T-helper 2 cell treated with Interferon-gamma antibody and Interleukin-4, amounts not matched to agents 5 μg/mL and 100 μg/mL, for 36 hours (primary cell): ENCODE measurements at places on chromosomes 16 and 17.

- no peaks in the 10 kb centered on the region for H3K27me3 ChIP-seq
- no peak overlapping the region for H3K4me3 ChIP-seq
- DNase-seq: no peak
- no peak overlapping the region for H3K27ac ChIP-seq
These were observed 36.6 kb downstream of the LMF1 start for GRCh38 chr16:934178-934577.

DNA sequence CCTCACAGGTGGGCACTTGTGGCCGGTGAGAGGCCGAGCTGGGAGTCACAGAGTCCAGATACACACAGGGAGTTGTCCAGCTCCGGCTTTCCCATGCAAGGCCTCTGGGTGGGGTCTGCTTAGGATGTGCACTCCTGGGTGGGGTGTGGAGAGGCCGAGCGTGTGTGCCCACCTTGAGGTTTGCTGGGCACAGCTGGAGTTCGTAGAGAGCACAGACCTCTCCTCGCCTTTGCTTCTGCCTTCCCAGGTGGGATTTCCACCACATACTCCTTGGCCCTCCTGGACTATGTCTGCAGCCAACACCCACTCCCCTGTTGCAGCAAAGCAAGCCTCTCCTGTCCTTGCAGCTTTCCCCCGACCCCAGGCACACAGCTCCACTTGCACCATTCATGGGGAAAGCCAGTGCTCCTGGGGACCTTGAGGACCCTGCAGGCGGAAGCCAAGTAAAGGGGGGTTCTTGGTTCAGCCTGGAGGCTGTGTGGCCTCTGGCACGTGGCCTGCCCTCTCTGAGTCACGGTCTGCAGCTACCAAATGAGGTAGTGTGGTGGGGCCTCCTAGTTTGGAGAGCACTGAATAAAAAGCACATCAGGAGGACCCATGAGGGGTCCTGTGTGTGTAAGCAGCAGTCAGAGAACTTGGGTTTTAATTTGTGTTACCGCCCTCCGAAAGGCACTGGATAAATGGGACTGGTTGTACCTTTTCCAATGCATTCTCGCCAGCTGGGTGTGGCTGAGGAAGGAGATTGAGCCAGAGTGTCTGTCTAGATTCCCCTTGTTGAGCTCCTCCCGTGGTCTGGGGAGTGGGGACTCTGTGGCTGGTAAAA lies 31.5 kb downstream of the MPRIP start:
- H3K36me3 ChIP-seq: peaks cover 16% of the 10 kb centered on the region
- no peak for DNase-seq
- H3K4me3 ChIP-seq: no peak overlapping the region

DNA sequence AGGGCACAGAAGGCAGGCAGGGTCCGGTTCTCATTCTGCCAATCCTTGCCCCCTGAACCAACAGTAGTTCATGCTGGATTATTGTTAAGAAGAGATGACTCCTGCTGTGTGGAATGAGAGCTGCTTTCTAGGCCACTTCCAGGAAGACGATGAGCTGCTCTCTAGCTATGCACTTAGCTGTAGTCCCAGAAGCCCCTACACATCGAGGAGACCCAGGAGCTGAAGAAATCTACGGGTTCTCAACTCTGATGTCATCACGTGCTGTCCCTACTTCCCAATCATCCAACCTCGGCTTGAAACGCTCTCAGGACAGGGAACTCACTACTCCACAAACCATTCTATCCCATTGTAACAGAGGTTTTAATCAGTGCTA lies 29.0 kb upstream of the EMP2 start:
- H3K4me3 ChIP-seq: no peak overlapping the region
- H3K36me3 ChIP-seq: no peaks in the 10 kb centered on the region
- no peaks in the 10 kb centered on the region for H3K27me3 ChIP-seq
- DNase-seq: no peak
- no peak overlapping the region for H3K27ac ChIP-seq

DNA sequence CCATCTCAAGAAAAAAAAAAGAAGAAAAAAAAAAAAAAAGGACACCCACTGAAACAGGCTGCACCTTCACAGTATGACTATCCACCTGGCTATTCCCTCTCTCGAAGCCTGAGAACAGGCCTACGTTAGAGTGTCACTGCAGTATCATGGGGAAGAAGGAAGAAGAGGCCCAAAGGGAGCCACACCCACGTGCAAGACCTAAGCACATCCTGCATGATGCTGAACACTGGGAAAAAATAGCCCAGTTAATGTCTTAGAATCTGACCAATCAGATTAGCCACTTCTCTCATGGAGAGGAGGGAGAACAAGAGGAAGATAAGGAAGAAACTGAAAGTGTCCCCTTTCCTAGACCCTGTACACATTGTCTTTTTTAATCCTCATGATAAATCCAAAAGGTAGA lies 19.5 kb upstream of the MED13 start:
- no peak overlapping the region for H3K4me3 ChIP-seq
- no peak for DNase-seq
- H3K27ac ChIP-seq: peak overlapping the region; percentile 77
- peaks cover 11% of the 10 kb centered on the region for H3K27me3 ChIP-seq

DNA sequence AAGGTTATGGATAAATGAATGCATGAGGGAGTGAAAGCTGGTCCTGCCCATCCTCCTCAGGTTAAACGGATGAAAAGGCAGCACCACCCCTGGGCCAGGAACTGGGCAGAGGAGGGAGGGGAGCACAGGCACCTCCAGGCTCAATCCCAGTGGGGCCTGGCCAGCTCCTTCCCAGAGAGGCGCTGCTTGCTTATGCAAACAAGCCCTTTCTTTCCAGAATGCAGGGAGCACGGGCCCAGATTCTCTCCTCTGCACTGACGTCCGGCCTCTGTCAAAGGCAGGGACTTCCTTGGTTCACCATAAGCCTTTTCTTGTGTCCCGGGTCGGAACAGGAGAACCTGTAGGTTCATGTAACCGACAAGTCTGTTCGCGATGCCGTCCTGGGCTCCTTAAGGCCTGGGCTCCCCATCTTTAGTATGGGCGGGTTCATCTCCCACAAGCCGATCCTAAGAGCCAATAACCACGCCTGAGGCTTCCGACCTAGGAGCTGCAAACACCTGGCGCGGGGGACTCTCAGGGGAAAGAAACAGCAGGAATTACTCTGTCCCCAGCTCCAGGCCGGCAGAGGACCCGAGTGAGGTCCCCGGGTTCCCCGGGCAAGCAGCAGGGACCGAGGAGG lies 16.3 kb downstream of the ENPP7 start:
- no peak for DNase-seq
- peaks cover 54% of the 10 kb centered on the region for H3K27me3 ChIP-seq
- H3K4me1 ChIP-seq: peaks cover 12% of the 10 kb centered on the region
- no peak overlapping the region for H3K27ac ChIP-seq

DNA sequence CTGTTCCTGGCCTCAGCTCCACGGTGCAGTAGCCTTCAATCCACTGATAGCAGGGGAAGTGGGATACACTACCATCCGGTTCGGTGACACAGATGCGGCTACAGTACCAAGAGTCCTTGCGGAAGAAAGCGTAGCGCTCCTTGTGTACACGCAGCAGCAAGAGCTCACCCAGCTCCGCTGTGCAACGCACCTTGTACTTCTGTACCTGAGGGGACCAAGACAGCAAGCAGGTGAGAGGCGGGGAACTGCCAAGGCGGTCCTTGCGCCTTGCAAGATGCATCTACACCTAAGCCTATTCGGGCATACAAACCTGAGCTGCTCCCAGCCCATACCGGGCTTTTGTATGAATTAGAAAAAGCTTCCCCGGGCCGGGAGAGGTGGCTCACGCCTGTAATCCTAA lies 1.5 kb downstream of the ALOXE3 start:
- no peak overlapping the region for H3K27ac ChIP-seq
- H3K4me3 ChIP-seq: no peak overlapping the region
- peaks cover 68% of the 10 kb centered on the region for H3K27me3 ChIP-seq

DNA sequence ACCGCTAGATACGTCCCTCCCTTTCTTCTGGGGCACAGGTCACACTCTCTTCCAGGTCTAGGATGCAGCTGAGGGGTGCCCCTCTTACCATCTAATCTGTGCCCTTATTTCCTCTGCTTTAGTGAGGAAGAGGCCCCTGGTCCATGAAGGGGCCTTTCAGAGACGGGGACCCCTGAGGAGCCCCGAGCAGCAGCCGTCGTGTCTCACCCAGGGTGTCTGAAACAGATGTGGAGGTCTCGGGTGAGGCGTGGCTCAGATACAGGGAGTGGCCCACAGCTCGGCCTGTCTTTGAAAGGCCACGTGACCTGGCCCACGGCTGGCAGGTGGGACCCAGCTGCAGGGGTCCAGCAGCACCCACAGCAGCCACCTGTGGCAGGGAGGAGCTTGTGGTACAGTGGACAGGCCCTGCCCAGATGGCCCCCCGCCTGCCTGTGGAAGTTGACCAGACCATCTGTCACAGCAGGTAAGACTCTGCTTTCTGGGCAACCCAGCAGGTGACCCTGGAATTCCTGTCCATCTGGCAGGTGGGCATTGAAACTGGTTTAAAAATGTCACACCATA lies 15.6 kb downstream of the SCGB1C2 start:
- no peak overlapping the region for H3K27ac ChIP-seq
- H3K4me3 ChIP-seq: no peak overlapping the region
- no peaks in the 10 kb centered on the region for H3K36me3 ChIP-seq
- DNase-seq: no peak
- no peaks in the 10 kb centered on the region for H3K27me3 ChIP-seq
- H3K4me1 ChIP-seq: no peaks in the 10 kb centered on the region

- no peaks in the 10 kb centered on the region for H3K4me1 ChIP-seq
- no peak overlapping the region for H3K4me3 ChIP-seq
- DNase-seq: no peak
- no peaks in the 10 kb centered on the region for H3K36me3 ChIP-seq
- H3K27me3 ChIP-seq: no peaks in the 10 kb centered on the region
- no peak overlapping the region for H3K27ac ChIP-seq
These were observed 292.5 kb downstream of the SOX9 start for GRCh38 chr17:72413077-72414031.

GRCh38 chr17:49987681-49988441 lies 7.2 kb downstream of the DLX3 start:
- H3K36me3 ChIP-seq: no peaks in the 10 kb centered on the region
- no peak overlapping the region for H3K4me3 ChIP-seq
- peaks cover 66% of the 10 kb centered on the region for H3K27me3 ChIP-seq
- DNase-seq: no peak
- no peak overlapping the region for H3K27ac ChIP-seq
- H3K4me1 ChIP-seq: no peaks in the 10 kb centered on the region

GRCh38 chr17:10844621-10845387 lies 6.9 kb upstream of the PIRT start:
- peak; percentile 68 for DNase-seq
- H3K4me1 ChIP-seq: peaks cover 4% of the 10 kb centered on the region
- H3K36me3 ChIP-seq: no peaks in the 10 kb centered on the region
- H3K4me3 ChIP-seq: peak overlapping the region; percentile 83

DNA sequence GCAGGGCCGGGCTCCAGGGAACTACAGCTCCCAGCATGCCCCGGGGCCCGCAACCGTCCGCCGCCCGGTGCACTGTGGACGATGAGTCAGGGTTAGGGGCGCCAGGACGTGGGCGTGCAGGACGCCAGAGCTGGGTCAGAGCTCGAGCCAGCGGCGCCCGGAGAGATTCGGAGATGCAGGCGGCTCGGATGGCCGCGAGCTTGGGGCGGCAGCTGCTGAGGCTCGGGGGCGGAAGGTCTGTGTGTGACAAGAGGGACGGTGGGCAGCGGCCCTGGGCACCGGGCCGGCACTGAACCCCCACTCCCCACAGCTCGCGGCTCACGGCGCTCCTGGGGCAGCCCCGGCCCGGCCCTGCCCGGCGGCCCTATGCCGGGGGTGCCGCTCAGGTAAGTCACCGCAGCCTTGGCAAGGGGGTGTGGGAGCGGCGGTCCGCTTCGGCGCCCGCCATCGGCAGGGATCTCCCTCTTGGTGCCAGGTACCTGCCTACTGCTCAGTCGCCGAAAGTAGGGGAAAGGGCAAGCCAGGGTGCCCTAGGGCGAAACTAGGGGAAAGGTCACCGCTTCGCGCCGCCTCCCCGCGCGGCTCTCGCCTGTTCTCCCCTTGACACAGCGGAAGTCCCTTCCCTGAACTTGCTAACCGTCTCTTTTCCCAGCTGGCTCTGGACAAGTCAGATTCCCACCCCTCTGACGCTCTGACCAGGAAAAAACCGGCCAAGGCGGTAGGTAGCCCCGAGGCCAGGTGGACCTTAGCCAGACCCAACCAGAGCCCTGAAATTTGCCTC lies at the start of the genes ACADVL and DLG4:
Gene ACADVL (plus strand): TSS at position 127 of the 781 bp plus-strand sequence. CDS start 47 bp downstream, at position 174.
Gene DLG4 (minus strand): TSS at position 25 of the 781 bp plus-strand sequence.
- peaks cover 50% of the 10 kb centered on the region for H3K4me1 ChIP-seq
- peak; percentile 90 for DNase-seq
- H3K36me3 ChIP-seq: peaks cover 26% of the 10 kb centered on the region
- H3K27me3 ChIP-seq: no peaks in the 10 kb centered on the region
- peak within 1 kb of the TSS; percentile 91 for H3K27ac ChIP-seq

- no peaks in the 10 kb centered on the region for H3K36me3 ChIP-seq
- H3K27ac ChIP-seq: no peak overlapping the region
- H3K4me1 ChIP-seq: no peaks in the 10 kb centered on the region
- no peaks in the 10 kb centered on the region for H3K27me3 ChIP-seq
- no peak for DNase-seq
- no peak overlapping the region for H3K4me3 ChIP-seq
These were observed 131.9 kb upstream of the ZFHX3 start for GRCh38 chr16:73179705-73180331.

DNA sequence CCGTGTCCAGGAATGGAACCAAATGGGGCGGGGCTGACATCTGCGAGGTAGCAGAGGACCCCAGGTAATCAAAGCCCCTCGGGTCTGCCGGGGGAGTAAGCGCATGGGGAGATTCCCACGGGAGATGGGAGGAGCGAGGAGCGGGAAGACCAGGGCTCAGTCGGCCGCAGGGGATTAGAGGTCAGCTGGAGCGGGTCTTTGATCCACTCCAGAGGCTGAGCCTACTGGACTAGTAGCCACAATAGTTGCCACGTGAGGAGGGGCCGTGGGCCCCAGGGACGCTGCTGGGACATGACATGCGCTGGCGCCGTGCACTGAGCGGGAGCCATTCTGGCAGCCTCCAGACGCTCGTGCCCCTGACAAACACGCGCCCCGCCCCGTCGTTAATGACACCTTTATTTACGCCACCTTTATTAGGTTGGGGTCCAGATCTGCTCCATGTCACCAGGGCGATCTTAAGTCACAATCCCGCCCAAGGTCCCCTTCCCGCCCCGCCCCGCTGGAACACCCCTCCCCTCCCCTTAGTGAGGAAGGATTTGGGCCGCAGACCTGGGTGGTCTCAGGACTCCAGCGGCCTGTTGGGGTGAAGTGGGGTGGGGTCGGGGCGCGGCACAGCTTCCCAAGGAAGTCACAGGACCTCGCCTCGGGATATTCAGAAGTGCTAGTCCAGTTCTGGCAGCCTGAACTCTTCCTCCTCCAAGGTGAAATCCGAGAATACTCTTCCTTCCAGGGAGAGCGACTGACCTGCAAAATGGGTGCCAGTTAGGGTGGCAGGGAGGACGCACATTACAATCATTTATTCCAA lies 15.0 kb downstream of the PPY start:
- H3K27ac ChIP-seq: peak overlapping the region; percentile 74
- H3K4me3 ChIP-seq: peak overlapping the region; percentile 83
- peaks cover 7% of the 10 kb centered on the region for H3K27me3 ChIP-seq
- no peak for DNase-seq
- peaks cover 21% of the 10 kb centered on the region for H3K4me1 ChIP-seq
